ENCODE measurements at places on chromosomes 7 and 10.

GRCh38 chr7:2451171-2452073 lies 24.8 kb downstream of the GRIFIN start:
- peak; percentile 54 for DNase-seq

DNA sequence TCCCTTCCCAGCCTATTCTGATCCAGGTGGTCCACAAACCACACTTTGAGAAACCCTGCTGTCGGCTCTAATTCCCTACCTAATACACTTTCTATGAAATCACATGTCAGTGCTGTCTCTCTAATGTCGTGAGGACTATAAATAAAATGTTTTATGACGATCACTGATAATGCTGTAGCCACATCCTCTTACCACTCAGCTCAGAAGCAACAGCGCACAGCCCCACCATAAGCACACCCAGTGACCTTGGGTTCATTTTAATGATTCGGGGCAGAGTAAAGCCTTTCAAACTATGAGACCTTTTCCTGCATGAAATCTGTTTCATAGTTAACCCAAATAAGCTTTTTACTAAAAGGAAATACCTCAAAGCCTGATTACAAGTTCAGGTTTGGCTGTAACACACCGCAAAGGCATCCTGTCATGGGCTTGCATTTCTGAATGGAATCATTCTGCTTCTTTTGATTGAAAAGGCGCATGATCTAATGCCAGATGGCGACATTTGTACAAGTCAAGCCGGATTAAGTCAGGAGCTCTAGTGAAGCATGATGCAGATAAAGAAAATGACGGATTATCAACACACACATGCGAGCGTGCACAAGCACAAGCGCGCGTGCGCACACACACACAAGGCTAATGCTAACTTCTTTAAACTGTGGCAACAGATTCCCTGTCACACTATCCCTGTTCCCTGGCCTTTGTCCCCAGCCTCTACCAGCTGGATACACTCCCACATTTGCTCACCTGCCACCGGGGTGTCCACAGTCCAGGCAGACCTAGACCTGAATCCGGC lies 180.5 kb upstream of the PDE1C start:
- DNase-seq, result no peak

DNA sequence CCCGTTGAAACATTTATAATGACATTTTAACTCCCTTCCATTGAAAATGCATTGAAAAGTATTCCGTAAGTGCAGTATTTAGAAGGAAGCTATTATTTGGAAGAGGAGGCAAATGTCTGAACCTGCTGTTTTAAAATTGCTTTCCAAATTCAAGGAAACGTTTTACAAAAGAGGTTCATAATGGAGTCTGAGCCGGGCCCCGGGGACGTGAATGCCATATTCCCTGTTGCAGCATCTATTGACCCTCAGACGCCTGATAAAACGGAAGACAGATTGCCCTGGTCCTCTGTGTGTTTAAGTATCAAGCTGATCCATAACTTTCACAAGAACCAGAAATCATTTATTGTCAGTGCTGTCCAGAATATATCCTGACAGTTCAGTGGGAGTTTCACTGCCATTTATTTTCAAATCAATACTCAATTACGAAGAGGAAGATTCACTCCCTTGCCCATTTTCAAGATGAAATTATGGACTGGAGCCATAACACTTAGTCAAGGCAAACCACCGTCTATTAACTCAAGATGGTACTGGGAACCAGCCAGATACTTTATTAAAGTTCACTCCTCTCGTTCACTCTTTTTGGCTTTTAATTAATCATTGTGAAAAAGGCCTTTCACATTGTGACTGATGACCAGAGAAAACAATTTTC lies 435.7 kb upstream of the PFKP start:
- DNase-seq, result no peak

DNA sequence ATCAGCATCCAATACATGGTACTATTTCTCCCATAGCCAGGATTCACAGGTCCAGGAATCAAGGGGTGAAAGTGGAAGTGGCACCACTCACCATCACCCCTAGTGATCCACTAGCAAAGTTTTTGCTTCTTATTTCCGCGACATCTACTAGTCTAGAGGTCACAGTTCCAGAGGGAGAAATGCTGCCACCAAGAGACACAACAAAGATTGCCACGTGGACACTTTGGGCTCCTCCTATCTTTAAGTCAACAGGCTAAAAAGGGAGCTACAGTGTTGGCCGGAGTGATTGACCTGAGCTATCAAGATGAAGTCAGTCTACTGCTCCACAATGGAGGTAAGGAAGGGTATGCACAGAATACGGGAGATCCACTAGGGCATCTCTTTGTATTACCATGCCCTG lies 178.2 kb downstream of the AKR1D1 start:
- DNase-seq, result no peak

DNA sequence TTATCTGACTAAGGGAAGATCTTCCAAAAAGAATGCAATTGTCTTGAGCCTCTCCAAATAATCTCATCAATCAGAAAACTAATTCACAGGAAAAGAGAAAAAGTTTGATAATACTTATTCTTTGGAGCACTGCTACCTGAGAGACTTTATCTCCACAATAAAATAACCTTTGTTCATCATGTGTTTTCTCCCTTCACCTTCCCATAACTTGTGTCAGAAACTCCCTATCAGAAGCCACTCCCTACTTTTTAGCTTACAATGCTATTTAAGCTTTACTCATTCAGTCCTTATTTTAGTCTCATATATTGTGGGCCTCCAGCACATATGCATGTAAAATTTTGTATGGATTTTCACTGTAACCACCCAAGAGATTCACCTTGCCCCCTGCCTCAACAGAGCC lies 998 bp downstream of the CYP3A43 start:
- no peak for DNase-seq

DNA sequence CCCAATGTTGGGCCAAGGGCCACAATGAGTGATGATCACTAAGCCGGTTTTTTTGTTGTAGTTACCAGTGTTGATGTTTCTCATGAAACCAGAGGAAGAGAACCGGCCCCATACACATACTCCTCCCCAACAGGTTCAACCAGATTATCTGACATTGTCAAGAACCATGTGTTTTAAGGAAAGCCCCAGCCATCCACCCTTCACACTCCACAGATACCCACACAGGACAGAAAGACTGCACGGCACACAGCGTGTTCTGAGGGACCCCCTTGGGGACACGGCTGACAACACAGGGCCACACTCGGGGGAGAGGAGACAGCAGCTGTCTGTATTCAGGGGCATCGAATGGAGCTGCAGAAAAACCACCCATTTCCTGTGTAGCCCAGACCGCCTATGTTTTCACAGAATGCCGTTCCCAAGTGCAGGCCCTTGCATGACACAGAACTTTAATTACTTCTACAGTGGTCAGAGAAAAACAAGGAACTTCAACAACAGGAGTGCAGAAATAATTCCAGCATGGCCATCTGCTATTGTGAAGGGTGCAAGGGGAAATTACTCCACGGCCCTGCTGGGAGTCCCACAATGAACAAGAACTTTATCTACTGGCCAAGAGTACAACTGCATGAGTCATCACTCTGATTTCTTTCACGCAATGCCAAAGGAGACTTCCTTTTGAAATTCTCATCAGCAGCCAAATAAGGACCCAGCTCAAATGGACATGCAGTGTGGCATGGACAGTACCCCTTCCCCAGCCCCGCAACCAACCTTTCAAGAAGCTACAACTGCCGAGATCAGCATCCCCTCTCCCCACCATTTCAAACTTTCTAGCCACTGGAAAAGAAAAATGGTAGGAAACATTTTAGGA lies 2.3 kb downstream of the KLF6 start:
- DNase-seq, result peak; percentile 24

DNA sequence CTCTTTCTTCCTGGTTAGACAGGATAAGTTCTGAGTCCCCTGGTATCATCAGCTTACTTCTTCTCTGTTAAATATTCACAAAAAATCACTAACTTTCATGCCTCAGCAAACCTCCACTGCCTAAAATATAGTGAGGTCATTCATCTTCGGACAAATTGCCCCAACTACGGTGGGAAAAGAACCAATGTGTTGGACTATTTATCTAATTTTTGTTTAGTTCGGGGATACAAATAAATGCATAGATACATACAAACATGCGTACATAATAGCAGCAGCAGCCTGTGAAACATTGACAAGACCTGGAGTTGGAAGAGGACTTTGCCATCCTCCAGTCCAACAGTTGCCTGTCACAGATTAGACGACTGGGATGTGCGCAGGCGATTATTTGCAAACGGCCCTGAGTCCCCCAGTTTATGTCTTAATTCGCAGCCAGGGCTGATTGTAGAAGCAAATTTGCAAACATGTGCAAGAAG lies 51.5 kb downstream of the EGFR start:
- DNase-seq, result no peak

DNA sequence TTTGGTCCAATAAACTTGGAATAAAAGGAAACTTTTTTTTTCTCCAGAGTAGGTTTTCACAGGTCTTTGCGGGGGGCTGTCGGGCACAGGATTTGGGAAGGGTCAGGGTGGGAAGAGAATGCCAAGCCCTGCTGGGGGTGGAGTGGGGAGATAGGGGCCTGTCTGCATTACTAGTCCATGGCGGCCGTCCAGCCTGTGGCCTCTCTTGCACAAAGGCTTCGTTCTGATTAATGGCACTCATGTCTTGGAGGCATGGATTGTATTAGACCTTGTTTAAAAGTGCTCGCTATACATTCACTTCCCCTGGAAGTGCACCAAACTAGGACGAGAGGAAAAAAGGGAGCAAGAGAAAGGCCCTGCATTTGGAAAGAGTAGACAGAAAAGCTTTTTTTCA lies 37.2 kb downstream of the LRMDA start:
- no peak for DNase-seq

DNA sequence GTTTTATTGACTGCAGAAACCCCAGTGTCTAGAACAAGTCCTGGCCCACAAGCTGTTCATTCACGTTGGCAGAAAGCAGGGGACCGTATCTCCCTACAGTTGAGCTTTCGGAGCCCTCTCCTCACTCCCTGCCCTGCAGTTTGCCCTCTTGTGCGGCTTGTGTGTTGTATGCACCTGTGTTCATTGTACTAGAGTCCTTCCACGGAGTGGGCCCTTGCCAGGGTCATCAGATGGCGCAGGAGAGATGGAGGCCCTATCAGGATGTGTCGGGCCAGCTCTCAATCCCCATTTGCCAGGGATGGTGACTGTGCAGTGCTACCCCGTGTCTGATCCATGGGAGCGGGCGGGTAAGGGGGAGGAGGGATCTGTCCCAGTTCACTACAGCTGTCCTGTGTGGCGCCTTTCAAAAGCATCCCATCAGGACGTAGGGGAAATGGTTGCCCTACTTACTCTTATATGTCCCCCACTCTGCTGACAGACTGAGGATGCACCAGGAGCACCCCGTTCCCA lies 77.4 kb upstream of the PRR15 start:
- no peak for DNase-seq

DNA sequence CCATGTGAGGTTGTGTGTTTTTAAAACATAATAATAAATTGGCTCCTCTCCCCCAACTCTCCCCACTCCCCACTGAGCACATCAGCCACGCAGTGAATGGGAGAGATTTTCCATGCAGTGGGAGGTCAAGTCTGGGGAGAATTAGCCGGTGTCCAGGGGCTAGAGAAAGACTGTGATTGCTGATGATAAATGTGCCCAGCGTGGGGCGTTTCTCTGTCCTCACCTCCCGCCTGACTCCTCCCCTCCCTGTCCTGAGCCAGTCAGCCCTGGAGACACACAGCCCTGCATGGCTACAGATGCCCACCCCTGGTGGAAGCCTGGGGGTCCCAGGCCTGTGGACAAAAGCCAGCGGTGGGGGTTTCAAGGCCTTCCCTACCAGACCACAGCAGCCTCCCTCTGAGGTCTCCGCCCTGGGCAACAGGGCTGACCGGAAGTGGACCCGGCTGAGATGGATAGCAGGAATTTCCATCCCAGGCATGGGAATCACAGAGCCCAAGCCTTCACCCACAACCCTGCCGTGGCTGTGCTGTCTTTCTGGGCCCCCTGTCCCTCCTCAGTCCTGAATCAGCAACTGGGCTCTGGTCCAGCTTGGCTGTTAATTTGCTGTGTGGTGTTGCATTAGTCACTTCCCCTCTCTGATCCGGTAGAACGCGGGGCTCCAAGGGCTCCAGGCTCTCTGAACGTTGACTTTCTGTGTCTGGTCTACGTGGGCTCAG lies 46.8 kb upstream of the SLC29A3 start:
- DNase-seq, result no peak

Measured in KG1 (cell line).